ENCODE measurements at places on chromosomes 16 and 17. TPM values are rescaled to one million over a fixed set of nuclear protein-coding genes. Genes with fewer than 3 reads are reported as not detected.
A peak's percentile ranks its signal among the peaks of the same experiment; 100 is the strongest.

The PFN1 gene
- polyA plus RNA-seq, result 609 TPM

- DNase-seq, result peak; percentile 87
- H3K4me3 ChIP-seq, result no peak overlapping the region
These were observed 32.8 kb upstream of the ETV4 start for GRCh38 chr17:43578699-43579565.

DNA sequence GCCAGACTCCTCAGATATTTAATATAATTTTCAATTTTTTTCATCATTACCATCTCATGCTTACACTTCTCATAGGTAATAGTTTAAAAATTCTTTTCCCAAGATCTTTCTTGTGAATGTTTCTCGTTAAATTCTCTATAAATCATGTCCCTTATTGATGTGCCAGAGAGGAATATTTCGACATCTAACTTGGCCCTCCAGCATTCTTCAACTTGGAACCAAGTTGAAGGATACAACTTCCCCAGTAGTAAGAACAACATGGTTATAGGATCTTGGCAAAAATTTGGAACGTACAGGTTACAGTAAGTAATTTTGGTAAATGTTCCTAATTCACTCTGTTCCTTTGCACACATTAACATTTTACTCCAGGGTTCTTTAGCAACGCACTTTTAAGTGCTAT lies 731.8 kb downstream of the CDH11 start:
- no peak overlapping the region for H3K4me3 ChIP-seq
- no peaks in the 10 kb centered on the region for H3K4me1 ChIP-seq
- H3K36me3 ChIP-seq, result no peaks in the 10 kb centered on the region

GRCh38 chr17:29625037-29625750 lies 2.5 kb upstream of the CORO6 start:
- no peak overlapping the region for H3K27ac ChIP-seq
- H3K4me3 ChIP-seq, result no peak overlapping the region
- no peak for DNase-seq
- no peaks in the 10 kb centered on the region for H3K27me3 ChIP-seq
- peaks cover 16% of the 10 kb centered on the region for H3K4me1 ChIP-seq

- no peaks in the 10 kb centered on the region for H3K4me1 ChIP-seq
- H3K36me3 ChIP-seq, result no peaks in the 10 kb centered on the region
- no peak overlapping the region for H3K27ac ChIP-seq
- no peak overlapping the region for H3K4me3 ChIP-seq
- no peak for DNase-seq
These were observed 23.9 kb upstream of the LRRC75A start for GRCh38 chr17:16515933-16516332.

DNA sequence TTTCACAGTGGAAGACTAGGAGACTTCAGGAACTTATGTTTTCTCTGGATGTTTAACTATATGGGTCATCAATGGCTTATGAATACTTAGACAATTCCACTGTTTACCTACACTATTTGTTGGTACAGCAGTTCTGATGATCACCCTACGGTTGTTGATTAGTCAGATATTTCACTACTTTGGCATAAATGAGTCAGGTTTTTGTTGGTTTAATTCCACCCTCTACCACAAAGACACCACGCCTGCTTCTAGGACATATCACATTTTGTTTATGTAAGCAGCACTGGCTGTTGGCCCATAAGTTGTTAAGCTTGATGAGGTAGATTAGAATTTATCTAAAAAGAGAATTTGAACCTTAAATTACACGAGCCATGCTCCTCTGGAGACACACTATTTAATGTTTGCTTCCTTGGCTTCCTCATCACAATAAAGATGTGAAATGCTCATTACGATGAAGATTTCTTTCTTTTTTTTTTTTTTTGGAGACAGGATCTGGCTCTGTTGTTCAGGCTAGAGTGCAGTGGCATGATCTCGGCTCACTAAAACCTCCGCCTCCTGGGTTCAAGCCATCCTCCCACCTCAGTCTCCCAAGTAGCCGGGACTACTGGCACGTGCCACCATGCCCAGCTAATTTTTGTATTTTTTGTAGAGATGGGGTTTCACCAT lies 4.3 kb downstream of the GDE1 start:
- peaks cover 17% of the 10 kb centered on the region for H3K4me1 ChIP-seq
- DNase-seq, result no peak
- no peak overlapping the region for H3K27ac ChIP-seq
- H3K27me3 ChIP-seq, result no peaks in the 10 kb centered on the region
- H3K36me3 ChIP-seq, result peaks cover 7% of the 10 kb centered on the region

The GAST gene
- polyA plus RNA-seq, result not detected

GRCh38 chr17:81250286-81251093 lies 11.4 kb downstream of the NDUFAF8 start:
- no peaks in the 10 kb centered on the region for H3K4me1 ChIP-seq
- no peak overlapping the region for H3K27ac ChIP-seq
- no peak overlapping the region for H3K4me3 ChIP-seq
- H3K27me3 ChIP-seq, result no peaks in the 10 kb centered on the region
- no peaks in the 10 kb centered on the region for H3K36me3 ChIP-seq
- no peak for DNase-seq

GRCh38 chr17:75013092-75013559 lies 656 bp downstream of the MRPL58 start:
- peak overlapping the region; percentile 86 for H3K4me3 ChIP-seq
- peak overlapping the region; percentile 79 for H3K27ac ChIP-seq
- DNase-seq, result no peak
- no peaks in the 10 kb centered on the region for H3K27me3 ChIP-seq
- H3K4me1 ChIP-seq, result peaks cover 15% of the 10 kb centered on the region

DNA sequence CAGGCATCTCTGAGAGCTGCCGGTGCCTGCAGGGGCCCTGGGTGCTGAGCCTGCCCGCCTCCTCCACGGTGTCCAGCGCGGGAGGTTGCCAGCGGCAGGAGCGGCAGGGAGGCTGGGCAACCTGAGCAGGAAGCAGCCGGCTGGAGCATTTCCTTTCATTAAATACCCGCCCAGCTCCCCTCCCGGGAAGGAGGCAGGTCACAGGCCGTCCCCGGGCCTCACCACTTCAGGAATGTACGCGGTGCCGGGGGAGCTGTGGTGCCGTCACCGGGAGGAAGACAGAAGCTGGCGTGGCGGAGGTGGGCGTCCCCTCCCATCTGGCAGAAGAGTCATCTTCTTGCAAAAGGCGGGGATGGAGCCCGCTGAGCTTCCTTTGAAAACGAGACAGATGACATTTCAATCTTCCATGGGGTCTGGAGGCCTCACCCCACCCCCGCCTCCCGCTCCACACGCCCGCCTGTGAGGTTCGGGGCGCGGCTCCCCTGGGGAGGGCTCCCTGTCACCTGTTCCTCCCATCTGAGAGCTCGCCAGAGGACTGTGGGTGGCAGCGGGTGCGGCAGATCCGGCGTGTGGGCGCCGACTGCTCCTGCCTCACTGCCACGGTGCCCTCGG lies 16.0 kb downstream of the SOX8 start:
- no peak overlapping the region for H3K27ac ChIP-seq
- peaks cover 4% of the 10 kb centered on the region for H3K4me1 ChIP-seq
- no peaks in the 10 kb centered on the region for H3K36me3 ChIP-seq
- H3K27me3 ChIP-seq, result peaks cover 48% of the 10 kb centered on the region
- no peak overlapping the region for H3K4me3 ChIP-seq

The KRTAP1-5 gene
- polyA plus RNA-seq, result not detected

DNA sequence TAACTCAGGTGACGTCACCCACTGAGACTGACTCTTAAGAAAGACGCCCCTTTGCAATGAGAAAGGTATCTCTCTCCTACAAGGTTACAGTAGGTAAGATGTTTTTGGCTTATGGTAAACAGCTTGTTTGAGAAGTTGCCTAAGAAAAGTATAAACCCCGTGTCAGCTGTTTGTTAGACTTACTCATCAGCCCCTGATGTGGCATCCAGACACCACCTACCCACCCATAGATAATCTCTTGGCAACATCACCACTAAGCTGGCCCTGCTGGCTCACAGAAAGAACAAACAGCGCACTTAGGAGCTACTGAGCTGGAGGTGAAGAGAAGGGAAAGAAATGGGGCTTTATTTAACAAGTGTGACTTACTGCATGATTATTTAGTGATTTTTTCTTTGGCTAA lies 121.0 kb downstream of the PARN start:
- H3K36me3 ChIP-seq, result no peaks in the 10 kb centered on the region
- H3K27ac ChIP-seq, result no peak overlapping the region
- no peaks in the 10 kb centered on the region for H3K4me1 ChIP-seq
- no peak overlapping the region for H3K4me3 ChIP-seq
- no peak for DNase-seq
- no peaks in the 10 kb centered on the region for H3K27me3 ChIP-seq

The ZNF205 gene
- not detected for polyA plus RNA-seq

The USH1G gene
- polyA plus RNA-seq, result not detected

DNA sequence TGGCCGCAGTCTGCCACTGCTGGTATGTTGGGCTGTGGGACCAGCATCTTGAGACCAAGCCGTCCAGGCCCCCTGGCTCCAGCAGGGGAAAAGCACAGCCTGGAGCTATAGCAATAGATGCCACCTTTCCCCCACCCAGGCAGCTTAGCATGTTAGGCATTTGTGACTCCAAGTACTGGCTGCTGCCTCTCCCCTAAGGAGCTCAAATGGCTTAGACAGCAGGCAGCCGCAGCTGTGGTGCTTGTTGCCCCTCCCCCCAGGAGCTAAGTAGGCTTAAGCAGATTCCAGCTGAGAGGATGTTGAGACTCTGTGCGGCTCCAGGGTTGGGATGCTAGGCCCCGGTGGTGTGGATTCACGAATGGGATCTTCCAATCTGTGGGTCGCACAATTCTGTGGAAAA lies 88.8 kb upstream of the ANKFN1 start:
- H3K27ac ChIP-seq, result no peak overlapping the region
- no peak overlapping the region for H3K4me3 ChIP-seq
- no peaks in the 10 kb centered on the region for H3K27me3 ChIP-seq
- H3K36me3 ChIP-seq, result no peaks in the 10 kb centered on the region
- no peak for DNase-seq

- DNase-seq, result no peak
- no peaks in the 10 kb centered on the region for H3K27me3 ChIP-seq
- no peak overlapping the region for H3K4me3 ChIP-seq
- H3K27ac ChIP-seq, result no peak overlapping the region
- H3K4me1 ChIP-seq, result peaks cover 60% of the 10 kb centered on the region
- H3K36me3 ChIP-seq, result no peaks in the 10 kb centered on the region
These were observed 5.2 kb downstream of the SMCR8 start for GRCh38 chr17:18320301-18320700.

The DVL2 gene
- polyA plus RNA-seq, result 14.6 TPM

The IL21R gene
- 49.9 TPM for polyA plus RNA-seq

The MYH2 gene
- polyA plus RNA-seq, result not detected

DNA sequence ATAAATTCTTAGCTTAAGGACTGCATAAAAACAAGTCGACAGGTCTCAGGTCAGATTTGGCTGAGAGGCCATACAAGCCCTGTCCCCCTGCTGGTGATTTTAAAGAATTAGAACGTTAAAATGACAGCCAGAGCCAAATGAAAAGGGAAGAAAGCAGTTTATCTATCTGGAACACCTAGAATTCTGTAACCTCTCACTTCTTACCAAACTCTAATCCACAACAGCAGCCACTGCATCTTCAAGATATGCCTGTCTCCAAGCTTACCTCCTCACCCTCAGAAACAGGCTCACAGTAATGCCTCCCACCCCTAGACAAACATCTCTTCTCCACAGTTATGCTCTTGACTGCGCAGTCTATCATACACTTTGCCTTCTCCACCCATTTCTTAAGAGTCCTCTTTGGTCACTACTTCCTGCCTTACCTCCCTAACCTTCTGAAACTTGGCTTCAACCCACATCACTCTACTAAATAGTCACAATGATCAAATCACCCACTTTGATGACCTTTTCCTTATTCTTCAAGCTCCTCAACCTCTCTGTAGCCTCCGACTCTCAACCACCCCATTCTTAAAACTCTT lies 14.2 kb downstream of the ANKFY1 start:
- peak overlapping the region; percentile 23 for H3K27ac ChIP-seq
- peak; percentile 45 for DNase-seq
- H3K27me3 ChIP-seq, result no peaks in the 10 kb centered on the region
- H3K4me1 ChIP-seq, result peaks cover 5% of the 10 kb centered on the region
- H3K4me3 ChIP-seq, result no peak overlapping the region

- H3K27ac ChIP-seq, result no peak overlapping the region
- H3K4me3 ChIP-seq, result no peak overlapping the region
- H3K27me3 ChIP-seq, result no peaks in the 10 kb centered on the region
- H3K4me1 ChIP-seq, result peaks cover 40% of the 10 kb centered on the region
- DNase-seq, result peak; percentile 75
These were observed 32.0 kb downstream of the MBTPS1 start for GRCh38 chr16:84084570-84085270.

The SNAI3 gene
- 6.5 TPM for polyA plus RNA-seq

GRCh38 chr17:60926466-60927183 lies 249.0 kb downstream of the BCAS3 start:
- H3K27me3 ChIP-seq, result no peaks in the 10 kb centered on the region
- no peak overlapping the region for H3K4me3 ChIP-seq
- H3K36me3 ChIP-seq, result no peaks in the 10 kb centered on the region
- no peak overlapping the region for H3K27ac ChIP-seq
- DNase-seq, result no peak

GRCh38 chr16:12901597-12902461 lies at the start of gene SHISA9:
TSS of gene SHISA9 (plus strand) at chr16:12901598.
- peaks cover 10% of the 10 kb centered on the region for H3K4me1 ChIP-seq
- peaks cover 14% of the 10 kb centered on the region for H3K27me3 ChIP-seq
- no peak within 1 kb of the TSS for H3K4me3 ChIP-seq
- DNase-seq, result peak; percentile 8

The KRT25 gene
- polyA plus RNA-seq, result not detected

- no peak for DNase-seq
- H3K4me1 ChIP-seq, result no peaks in the 10 kb centered on the region
- H3K27me3 ChIP-seq, result no peaks in the 10 kb centered on the region
- H3K4me3 ChIP-seq, result no peak overlapping the region
These were observed 57.3 kb downstream of the IGF2BP1 start for GRCh38 chr17:49054342-49055092.

The HOXB1 gene
- polyA plus RNA-seq, result not detected

- H3K36me3 ChIP-seq, result peaks cover 11% of the 10 kb centered on the region
- no peaks in the 10 kb centered on the region for H3K27me3 ChIP-seq
- no peaks in the 10 kb centered on the region for H3K4me1 ChIP-seq
- DNase-seq, result no peak
- H3K4me3 ChIP-seq, result no peak overlapping the region
These were observed 24.4 kb downstream of the CRK start for GRCh38 chr17:1431631-1432104.

DNA sequence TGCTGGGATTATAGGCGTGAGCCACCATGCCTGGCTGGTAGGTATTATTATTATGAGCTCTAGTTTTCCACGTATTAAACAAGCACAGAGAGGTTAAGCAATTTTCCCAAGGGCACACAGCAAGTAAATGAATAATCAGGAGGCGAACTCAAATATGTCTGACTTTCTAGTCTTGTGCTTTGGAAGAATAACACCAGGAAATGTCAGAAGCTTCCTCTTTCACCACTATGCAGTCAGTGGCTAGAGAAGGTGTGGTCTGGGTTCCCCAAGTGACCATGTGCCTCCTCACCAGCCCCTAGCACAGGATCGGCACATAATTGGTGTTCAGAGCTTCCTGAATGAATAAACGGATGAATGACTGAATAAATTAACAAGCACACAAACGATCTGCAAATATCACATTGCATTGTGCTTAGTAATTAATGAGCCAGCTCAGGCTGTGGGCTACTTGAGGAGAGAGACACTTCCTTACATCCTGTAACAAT lies 21.6 kb upstream of the SCNN1B start:
- no peaks in the 10 kb centered on the region for H3K4me1 ChIP-seq
- H3K4me3 ChIP-seq, result no peak overlapping the region
- no peak for DNase-seq
- H3K27ac ChIP-seq, result no peak overlapping the region
- no peaks in the 10 kb centered on the region for H3K36me3 ChIP-seq

The TMED6 gene
- polyA plus RNA-seq, result 0.81 TPM

All from B cell (primary cell).